Hindlimb muscle (tissue), 1 donor: ENCODE measurements at places on chromosomes 2 and 18.
A peak's percentile ranks its signal among the peaks of the same experiment; 100 is the strongest.

GRCh38 chr2:119760956-119761275 lies 1.2 kb downstream of the PTPN4 start:
- DNase-seq: peak; percentile 32

DNA sequence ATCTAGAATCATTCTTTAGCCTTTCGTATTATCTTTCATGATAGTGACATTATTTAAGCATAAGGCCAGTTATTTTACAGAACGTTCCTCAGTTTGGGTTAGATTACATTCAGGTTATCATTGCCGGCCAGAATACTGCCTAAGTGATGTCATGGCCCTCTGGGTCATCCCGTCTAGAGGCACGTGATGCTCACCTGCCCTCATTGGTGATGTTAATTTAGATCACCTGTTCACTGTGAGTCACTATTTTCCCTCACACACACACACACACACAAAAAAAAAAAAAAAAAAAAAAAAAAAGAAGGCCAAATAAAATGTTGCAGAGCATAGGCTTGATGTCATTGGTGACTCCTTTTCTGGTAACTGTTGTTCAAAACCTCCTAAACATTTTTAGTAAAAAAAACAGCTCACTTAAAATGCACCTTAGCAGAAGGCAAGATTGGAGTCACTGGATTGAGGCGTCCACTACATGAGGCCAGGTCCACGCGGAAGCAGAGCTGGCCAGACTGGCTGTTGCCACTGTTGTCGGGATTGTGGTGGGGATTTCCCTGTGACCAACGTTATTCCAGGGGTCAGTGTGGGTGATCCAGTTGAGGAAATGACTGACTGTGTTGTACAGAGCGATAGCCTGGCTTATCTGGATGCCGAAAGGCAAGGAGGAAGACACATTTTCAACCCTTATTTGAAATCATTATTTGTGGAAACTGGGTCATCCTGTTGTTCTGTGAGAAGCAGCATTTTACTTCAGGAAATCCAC lies 52.1 kb upstream of the CNGA3 start:
- no peak for DNase-seq

DNA sequence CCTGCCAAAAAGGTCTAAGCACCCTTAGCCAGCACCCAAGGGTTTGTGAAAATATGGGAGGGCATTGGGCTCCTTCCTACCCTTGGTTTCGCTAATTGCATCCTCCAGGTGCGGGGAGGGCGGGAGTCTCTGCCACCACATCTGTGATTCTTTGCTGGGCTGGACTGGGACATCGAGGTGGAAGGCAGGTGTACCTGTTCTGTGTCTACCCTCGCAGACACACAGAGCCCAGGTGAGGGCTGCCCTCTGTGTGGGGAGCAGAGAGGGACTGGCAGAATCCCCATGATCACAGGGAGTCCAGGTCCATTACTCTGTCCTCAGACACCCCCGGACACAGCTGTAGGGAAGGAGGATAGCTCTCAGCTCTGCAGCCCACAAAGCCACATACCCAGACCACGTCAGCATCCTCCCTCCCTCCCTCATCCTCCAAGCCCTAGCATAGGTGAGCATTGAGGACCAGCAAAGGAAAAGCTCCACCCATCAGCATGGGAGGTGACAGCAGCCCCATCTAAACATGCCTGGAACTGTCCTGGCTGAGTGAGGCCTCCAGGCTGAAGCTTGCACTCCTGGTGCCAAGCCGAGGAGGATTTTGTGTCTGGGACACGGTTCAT lies 49.8 kb downstream of the PLB1 start:
- DNase-seq: no peak

DNA sequence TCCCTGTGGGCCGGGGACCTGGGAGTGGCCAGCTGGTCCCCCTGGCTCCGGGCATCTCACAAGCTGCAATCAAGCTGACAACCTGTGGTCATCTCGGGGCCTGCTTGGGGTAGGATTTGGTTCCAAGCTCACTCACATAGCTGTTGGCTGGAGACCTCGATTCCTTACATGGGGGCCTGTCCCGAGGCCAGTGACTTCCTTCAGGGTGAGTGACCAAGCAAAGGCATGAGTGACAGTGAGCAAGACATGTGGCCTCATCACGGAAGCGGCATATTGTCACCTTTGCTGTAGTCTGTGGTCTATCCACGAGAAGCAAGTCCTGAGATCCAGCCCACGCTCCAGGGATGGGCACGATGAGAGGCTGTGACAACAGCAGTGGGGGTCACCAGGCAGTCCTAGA lies 131.4 kb upstream of the ID2 start:
- no peak for DNase-seq

GRCh38 chr2:191451116-191451515 lies 205.9 kb downstream of the MYO1B start:
- no peak for DNase-seq

GRCh38 chr2:239406316-239406995 lies 5.6 kb upstream of the HDAC4 start:
- no peak for DNase-seq

GRCh38 chr18:50422286-50422898 lies 47.5 kb downstream of the SKA1 start:
- DNase-seq: no peak
